Activated CD4-positive, alpha-beta T cell treated with anti-CD3 and anti-CD28 coated beads, Interleukin-2, Interleukin-6, amounts not matched to agents 100 ng/mL and 50 ng/mL, durations not matched to agents 16 hours and 8 hours (primary cell): ENCODE measurements at places on chromosomes 12 and 14.

DNA sequence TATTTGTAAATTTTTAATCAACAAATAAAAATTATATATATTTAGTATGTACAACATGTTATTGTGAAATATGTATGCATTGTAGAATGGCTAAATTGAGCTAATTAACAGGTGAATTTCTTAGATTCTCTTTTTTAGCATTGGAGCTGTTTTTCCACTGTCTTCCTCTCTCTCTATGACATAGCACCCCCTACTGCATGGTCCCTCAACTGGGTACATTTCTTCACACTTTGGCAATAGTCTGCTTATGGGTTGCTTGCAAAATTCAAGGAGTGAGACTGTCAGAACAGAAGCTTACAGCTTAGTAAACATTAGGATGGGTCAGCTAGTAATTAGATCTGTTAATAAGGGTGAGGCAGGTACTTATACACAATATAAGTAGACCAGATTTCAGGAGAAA is 658.5 kb upstream of the MGAT4C start:
- no peak for DNase-seq

- no peak for DNase-seq
Observed at GRCh38 chr14:68208626-68209317, 389.2 kb downstream of the RAD51B start.

- DNase-seq, result no peak
Observed at GRCh38 chr12:54975875-54976274, 8.7 kb downstream of the TESPA1 start.

- DNase-seq, result no peak
Observed at GRCh38 chr12:9064815-9065606, 50.7 kb downstream of the A2M start.

- DNase-seq, result no peak
Observed at GRCh38 chr12:115990241-115990640, 287.3 kb downstream of the MED13L start.

DNA sequence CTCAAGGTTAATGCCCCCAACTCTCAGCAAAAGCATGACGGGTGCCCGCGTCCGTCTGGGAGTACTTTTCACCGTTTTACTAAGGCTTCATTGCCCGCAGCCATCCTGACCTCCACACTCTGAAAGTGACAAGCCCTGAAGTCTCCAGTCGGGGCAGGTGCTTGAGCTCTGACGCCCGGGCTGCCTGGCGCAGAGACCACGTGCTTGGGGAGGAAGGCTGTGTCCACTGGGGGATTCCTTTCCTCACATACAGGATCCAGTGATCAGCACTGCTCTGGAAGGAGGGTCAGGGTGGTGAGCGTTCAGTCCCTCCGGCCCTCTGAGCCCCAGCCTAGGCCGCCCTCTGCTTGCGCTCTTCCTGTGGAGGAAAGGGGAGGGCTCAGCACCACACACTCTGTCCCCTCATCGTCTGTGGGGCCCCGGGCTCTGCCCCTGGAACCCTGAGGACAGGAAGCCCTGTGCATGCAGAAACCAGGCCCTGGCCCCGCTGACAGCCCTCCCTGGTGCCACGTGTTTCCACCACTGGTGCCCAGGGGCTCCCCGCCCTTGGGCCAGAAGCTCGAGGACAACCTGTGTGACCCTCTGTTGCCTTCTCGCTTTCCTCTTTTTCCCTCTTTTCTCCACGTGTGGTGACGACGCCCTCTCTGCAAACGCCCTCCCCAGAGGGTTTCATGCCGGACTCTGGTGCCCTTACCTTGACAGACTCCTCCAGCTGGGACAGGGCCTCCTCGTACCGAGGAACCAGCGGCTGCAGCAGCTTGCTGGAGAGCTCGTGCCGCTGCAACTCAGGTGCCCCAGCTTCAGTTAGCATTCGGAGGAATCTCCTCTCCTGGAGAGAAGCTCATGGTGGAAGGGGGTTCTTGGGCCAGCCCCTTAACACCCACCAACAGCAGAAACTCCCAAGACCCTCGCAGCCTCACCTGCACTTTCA is 4.9 kb downstream of the DDX51 start:
- DNase-seq, result no peak

DNA sequence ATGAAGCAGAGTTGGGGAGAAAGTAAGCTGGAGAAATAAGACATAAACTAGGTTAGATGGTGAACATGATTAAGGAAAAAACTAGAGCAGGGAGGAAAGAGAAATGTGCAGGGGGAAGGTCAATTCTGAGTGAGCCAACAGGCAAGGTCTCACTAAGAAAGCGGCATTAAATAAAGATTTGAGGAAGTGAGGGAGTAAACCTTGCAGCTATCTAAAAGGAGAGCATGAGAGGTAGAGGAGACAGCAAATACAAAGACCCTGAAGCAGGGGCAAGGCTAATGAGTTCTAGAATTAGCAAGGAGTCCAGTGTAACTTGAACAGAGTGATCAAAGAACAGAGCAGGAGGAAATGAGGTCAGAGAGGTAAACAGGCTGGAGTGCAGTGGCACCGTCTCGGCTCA is 4.4 kb upstream of the SOCS2 start:
- DNase-seq, result no peak

- no peak for DNase-seq
Observed at GRCh38 chr12:3416159-3416558, 74.8 kb upstream of the PRMT8 start.

DNA sequence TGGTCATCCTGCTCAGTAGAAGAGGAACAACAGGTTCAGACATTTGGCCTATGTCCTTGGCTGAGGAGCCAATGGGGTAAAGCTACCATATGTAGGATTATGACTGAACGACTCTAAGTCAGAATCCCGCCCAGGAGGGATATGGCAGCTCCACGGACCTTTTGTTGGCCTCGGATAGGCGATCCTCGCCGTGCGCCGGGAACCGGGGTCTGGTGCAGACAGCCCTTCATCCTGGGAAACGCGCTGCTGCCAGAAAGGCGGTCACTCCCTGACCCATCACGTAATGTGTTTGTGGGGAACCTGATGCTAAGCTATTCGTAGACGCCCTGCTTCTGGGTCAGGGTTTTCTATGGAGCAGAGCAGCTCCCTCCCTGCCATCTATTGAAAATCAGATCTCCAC is 178.9 kb upstream of the ALG10B start:
- no peak for DNase-seq

- no peak for DNase-seq
Observed at GRCh38 chr12:106091446-106091820, 47.3 kb downstream of the NUAK1 start.

DNA sequence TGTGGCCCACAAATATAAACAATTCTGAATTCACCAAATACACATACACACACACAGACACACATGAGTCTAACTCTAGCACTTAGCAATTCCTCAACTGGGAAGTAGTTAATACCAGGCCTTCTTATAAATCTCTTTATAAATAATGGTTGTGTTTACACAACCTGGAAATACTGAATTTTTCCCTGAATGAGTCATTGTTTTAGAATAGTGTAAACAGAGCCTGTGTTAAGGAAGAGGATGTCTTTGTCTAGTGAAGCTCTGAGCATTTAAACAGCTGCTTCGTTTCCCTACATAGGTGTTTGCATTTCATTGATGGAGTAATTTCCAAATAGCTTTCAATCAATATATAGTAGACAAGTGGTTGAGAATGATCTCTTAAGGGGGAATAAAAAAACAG is 218.8 kb downstream of the BTG1 start:
- no peak for DNase-seq

- DNase-seq, result no peak
Observed at GRCh38 chr12:58657190-58657589, 263.1 kb downstream of the LRIG3 start.

DNA sequence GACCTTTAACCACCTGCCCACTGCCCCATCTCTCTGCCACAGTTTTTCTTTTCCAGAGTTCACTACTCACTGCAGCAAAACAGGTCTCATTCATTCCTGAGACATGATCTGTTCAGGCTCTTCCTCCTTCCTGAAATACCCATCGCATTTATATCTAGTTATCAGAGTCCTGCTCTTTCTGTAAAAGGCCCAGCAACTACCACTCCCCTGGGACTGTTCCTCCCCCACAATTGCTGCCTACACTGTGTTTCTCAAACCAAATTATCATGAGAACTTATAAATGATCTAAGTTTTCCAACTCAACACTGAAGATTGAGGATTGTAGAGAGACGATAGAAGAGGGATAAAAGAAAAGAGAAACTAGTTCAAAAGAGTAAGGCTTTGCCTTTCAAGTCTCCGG is 40.8 kb upstream of the EPS8 start:
- no peak for DNase-seq

- no peak for DNase-seq
Observed at GRCh38 chr14:103803661-103804060, 43.7 kb downstream of the PPP1R13B start.

DNA sequence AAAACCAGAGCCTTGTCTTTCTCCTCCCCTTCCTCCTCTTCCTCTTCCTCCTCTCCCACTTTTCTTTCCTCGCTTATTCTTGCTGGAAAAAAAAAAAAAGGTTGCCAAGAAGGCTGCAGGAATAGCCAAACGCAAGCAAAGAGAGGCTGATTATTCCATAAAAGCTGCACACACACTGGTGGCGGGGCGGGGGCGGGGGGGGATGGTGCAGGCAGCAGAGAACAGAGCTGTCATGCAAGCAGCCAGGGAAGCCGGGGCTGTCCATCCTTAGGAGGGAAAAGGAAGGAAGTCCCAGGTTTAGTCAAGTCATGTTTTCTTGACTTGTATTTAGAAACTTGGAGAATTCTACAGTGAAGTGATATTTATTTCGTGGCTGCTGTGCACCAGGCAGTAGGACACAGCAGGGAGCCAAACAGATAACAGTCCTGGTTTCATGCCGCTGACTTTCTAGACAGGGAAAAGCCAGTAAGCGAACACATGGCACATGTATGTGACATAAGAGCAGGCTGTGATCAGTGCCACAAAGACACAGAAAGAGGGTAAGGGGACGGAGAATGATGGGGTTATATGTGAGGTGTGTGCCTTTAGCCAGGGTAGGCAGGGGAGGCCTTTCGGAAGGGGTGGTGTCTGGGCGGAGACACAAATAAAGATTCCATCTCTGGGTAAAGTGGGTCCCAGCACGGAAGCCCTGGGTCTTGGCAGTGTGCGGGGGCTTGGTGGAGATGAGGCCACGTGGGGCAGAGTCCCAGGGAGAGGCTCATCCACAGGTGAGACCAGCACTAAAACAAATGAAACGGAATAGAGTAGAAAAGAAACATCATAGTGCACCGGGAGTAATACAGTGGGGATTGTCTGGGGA is 56.6 kb upstream of the SCN8A start:
- DNase-seq, result no peak

- DNase-seq, result no peak
Observed at GRCh38 chr14:92175811-92176210, 54.0 kb downstream of the CPSF2 start.

DNA sequence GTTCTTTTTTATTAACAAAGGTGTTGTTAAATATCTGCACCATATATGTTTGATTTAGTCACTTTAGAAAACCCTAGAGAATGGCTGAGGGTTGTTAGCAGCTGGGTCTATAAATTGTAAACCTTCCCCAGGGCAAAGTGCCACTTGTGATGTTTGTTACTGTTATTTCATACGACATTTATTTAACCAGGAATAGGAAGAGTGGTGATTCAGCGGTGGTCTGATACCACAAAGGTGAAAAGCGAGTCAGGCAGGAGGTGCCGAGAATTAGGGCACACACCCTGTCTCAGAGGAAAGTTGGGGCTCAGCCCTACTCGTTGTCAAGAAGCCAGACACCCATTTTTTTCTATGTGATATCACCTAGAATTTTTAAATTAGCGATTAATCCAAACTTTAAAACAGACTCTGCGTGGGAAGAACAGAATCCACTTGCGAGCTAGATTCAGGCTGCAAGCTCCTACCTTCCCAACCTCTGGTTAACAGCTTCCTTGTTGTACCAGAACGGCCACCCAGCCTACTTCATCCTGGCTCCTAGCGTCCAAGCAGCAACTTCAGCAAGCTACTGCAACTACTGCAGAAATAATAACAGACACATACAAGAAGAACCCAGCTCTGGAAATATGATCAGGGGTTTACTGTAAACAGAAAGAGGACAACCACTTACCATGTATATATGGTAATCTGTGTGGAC is 126.7 kb downstream of the TMEM132D start:
- DNase-seq, result no peak

DNA sequence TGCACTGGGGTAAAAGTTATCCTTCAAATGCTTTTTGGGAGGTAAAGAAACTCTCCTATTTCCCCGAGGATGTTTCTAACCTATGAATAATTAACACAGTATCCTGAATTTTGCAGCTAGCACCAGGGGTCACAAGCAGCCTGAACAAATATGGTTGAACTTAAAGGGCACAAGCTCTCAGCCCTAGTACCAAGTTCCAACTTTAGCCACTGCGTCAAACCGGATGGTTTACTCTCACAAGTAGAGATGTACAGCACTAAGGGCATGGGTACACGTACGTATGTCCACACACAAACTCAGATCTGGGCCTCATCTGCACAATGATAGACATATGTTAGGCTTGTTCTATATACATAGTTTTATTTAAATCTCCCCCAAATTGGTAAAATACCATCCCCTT is 4.7 kb downstream of the CCDC88C start:
- no peak for DNase-seq

DNA sequence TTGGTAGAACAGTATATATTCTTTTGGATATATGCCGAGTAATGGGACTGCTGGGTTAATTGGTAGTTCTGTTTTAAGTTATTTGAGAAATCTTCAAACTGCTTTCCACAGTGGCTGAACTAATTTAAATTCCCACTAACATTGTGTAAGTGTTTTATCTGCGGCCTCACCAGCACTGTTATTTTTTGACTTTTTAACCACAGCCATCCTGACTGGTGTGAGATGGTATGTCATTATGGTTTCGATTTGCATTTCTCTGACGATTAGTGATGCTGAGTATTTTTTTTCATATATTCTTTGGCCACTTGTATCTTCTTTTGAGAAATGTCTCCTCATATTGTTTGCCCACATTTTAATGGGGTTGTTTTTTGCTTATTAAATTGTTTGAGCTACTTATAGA is 357.4 kb downstream of the C12orf50 start:
- DNase-seq, result no peak
